ENCODE measurements at places on chromosomes 16 and 17. TPM values are rescaled to one million over a fixed set of nuclear protein-coding genes. Genes with fewer than 3 reads are reported as not detected.

RRAD gene
- 35.4 TPM for total RNA-seq

GRCh38 chr17:6910987-6911603, 79.6 kb upstream of the TEKT1 start:
- no peak overlapping the region for H3K27ac ChIP-seq
- no peaks in the 10 kb centered on the region for H3K4me1 ChIP-seq
- H3K27me3 ChIP-seq, result peaks cover 17% of the 10 kb centered on the region

- no peak overlapping the region for H3K4me3 ChIP-seq
- no peak for DNase-seq
- peaks cover 3% of the 10 kb centered on the region for H3K36me3 ChIP-seq
Measured at GRCh38 chr17:59844884-59845594, 47.7 kb downstream of the TUBD1 start.

CCL22 gene
- total RNA-seq, result 3.1 TPM

GRCh38 chr17:5446786-5447185, 7.8 kb upstream of the C1QBP start:
- no peaks in the 10 kb centered on the region for H3K4me1 ChIP-seq
- no peaks in the 10 kb centered on the region for H3K27me3 ChIP-seq
- H3K27ac ChIP-seq, result no peak overlapping the region
- peaks cover 35% of the 10 kb centered on the region for H3K36me3 ChIP-seq

GRCh38 chr16:2043667-2044451, 3.8 kb downstream of the NTHL1 start:
- no peak overlapping the region for H3K4me3 ChIP-seq
- DNase-seq, result no peak
- H3K4me1 ChIP-seq, result peaks cover 8% of the 10 kb centered on the region
- no peaks in the 10 kb centered on the region for H3K27me3 ChIP-seq
- H3K36me3 ChIP-seq, result no peaks in the 10 kb centered on the region

DNA sequence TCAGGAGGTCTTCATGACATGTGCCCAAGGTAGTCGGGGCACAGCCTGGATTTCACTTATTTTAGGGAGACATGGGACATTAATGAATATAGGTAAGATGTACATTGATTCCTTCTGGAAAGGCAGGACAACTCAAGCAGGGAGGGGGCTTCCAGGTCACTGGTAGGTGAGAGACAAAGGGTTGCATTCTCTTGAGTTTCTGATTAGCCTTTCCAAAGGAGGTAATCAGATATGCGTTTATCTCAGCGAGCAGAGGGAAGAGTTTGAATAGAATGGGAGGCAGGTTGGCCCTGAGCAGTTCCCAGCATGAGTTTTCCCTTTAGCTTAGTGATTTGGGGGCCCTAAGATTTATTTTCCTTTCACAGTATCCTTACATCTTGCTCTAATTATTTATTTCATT, 443.8 kb upstream of the EEF2KMT start:
- no peak overlapping the region for H3K4me3 ChIP-seq
- H3K27ac ChIP-seq, result no peak overlapping the region
- DNase-seq, result no peak
- no peaks in the 10 kb centered on the region for H3K27me3 ChIP-seq
- no peaks in the 10 kb centered on the region for H3K36me3 ChIP-seq

- no peak overlapping the region for H3K4me3 ChIP-seq
- H3K27me3 ChIP-seq, result no peaks in the 10 kb centered on the region
- no peak for DNase-seq
- peaks cover 38% of the 10 kb centered on the region for H3K4me1 ChIP-seq
Measured at GRCh38 chr16:89361751-89362539, 128.4 kb downstream of the ANKRD11 start.

DNA sequence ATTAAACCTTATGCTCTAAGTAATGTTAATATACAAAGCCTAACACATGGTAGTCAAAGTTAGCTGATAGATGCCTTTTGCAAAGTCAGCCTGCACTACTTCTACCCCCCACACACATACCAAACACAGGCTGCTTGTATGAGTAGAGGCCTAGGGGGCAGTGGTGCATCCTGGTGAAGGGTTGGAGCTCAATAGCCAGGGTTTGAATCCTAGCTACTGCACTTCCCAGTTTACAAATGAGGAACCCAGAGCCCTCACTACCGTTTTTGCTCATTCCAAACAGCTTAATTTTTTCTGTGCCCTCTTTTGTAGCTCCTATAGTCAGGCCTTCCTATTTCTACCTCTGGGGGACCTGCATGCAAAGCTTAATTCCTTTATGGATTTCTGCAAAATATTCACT, 18.9 kb upstream of the HYDIN start:
- no peaks in the 10 kb centered on the region for H3K36me3 ChIP-seq
- no peaks in the 10 kb centered on the region for H3K4me1 ChIP-seq
- H3K4me3 ChIP-seq, result no peak overlapping the region

DNA sequence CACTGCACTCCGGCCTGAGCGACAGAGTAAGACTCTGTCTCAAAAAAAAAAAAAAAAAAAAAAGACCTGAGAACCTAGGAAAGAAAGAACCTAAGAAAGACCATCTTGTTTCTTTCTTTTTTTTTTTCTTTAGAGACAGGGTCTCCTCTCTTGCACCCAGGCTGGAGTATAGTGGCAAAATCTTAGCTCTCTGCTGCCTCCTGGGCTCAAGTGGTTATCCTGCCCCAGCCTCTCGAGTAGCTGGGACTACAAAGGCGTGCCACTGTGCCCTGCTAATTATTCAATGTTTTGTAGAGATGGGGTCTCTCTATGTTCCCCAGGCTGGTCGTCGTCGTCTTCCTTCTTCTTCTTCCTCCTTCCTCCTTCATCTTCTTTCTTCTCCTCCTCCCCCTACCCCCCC, 7.8 kb upstream of the BIRC5 start:
- no peak for DNase-seq
- no peaks in the 10 kb centered on the region for H3K4me1 ChIP-seq
- no peak overlapping the region for H3K4me3 ChIP-seq
- H3K27me3 ChIP-seq, result no peaks in the 10 kb centered on the region
- H3K36me3 ChIP-seq, result no peaks in the 10 kb centered on the region
- no peak overlapping the region for H3K27ac ChIP-seq

DNA sequence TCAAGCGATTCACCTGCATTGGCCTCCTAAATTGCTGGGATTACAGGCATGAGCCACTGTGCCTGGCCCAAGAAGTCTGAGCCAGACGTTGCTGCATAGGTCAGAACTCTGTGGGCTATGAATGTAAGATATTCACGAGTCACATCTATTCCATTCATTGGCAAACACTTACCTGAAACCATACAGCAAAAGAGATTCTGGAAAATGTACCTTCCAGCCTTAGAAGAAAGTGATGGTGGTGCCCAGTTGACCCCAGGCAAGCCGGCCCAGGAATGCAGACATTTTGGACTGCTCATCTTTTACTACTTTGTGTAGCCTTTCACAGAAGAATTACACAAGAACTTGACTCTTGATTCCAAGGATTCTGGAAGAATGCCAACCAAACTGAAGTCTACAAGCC, 135.6 kb upstream of the N4BP1 start:
- no peaks in the 10 kb centered on the region for H3K4me1 ChIP-seq
- no peak overlapping the region for H3K4me3 ChIP-seq
- no peak for DNase-seq
- no peak overlapping the region for H3K27ac ChIP-seq

OTOA gene
- total RNA-seq, result 0.18 TPM

CEP112 gene
- 32.9 TPM for total RNA-seq

DNA sequence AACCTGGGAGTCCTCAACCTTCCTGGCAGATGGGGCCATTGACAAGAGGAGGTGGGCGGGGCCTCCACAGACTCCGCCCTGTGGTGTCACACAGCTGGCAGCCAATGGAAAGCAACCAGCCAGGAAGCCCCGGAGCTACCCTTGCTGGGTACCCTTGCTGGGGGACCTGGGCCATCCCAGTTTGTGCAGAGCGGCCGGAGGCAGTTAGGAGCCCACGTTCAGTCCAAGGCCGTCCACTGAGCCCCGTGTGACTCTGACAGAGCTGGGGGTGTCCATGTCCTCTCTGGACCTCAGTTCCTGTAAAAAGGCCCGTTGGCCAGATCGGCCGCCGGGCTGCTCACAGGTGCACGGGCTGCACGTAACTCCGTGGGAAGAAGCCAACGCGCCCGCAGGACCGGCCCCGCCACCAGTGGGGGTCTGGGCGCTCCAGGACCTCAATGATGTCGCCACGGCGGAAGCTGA, 17.1 kb upstream of the FAM83G start:
- H3K27me3 ChIP-seq, result no peaks in the 10 kb centered on the region
- H3K27ac ChIP-seq, result no peak overlapping the region
- H3K4me3 ChIP-seq, result no peak overlapping the region
- no peak for DNase-seq
- no peaks in the 10 kb centered on the region for H3K4me1 ChIP-seq

DNA sequence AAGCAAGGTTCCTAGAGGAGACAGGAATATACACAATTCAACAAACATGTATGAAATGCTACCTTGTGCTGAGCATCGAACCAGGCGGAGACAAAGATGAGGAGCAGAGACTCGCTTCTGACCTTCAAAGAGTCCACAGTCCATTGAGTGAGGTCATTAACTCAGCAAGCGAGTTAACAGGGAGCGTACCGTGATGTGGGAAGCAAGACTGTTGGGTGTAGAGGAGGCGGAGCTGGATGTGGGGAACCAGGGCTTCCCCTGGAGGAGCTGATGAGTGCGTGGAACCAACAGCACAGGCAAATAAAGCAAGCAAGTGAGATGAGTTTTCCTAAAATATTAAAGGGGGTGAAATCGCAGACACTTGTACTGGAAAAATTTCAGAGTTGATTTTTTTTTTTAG, 65.0 kb downstream of the NXN start:
- H3K27ac ChIP-seq, result peak overlapping the region; percentile 15
- no peak overlapping the region for H3K4me3 ChIP-seq
- H3K27me3 ChIP-seq, result no peaks in the 10 kb centered on the region
- no peak for DNase-seq

DNA sequence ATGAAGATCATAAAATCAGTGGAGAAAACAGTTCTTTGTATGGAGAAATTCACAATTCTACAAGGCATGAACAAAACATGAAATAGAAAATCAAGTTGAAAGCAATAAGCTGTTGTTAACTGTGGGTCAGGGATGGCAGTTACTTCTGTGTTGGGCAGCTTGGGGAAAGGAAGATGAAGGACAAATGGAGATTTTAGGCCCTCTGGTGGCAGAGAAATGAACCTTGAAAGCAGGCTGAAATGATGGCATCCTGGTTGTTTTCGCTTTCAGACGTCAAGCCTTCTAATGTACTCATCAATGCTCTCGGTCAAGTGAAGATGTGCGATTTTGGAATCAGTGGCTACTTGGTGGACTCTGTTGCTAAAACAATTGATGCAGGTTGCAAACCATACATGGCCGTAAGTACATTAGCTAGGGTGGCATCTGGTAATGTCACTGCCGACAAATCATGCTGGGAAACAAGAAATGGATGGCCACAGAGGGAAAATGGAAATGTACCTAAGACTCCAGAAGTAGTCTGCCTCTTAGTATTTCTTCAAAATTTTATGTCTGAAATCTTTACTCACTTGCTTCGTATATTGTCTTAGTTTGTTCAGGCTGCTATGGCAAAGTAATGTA, 108.9 kb downstream of the MAP2K6 start:
- no peaks in the 10 kb centered on the region for H3K4me1 ChIP-seq
- no peak overlapping the region for H3K4me3 ChIP-seq
- no peak overlapping the region for H3K27ac ChIP-seq
- peaks cover 27% of the 10 kb centered on the region for H3K36me3 ChIP-seq

ZCCHC14 gene
- total RNA-seq, result 28.9 TPM

KCNJ18 gene
- not detected for total RNA-seq

ARHGAP23 gene
- total RNA-seq, result 59.2 TPM

DNA sequence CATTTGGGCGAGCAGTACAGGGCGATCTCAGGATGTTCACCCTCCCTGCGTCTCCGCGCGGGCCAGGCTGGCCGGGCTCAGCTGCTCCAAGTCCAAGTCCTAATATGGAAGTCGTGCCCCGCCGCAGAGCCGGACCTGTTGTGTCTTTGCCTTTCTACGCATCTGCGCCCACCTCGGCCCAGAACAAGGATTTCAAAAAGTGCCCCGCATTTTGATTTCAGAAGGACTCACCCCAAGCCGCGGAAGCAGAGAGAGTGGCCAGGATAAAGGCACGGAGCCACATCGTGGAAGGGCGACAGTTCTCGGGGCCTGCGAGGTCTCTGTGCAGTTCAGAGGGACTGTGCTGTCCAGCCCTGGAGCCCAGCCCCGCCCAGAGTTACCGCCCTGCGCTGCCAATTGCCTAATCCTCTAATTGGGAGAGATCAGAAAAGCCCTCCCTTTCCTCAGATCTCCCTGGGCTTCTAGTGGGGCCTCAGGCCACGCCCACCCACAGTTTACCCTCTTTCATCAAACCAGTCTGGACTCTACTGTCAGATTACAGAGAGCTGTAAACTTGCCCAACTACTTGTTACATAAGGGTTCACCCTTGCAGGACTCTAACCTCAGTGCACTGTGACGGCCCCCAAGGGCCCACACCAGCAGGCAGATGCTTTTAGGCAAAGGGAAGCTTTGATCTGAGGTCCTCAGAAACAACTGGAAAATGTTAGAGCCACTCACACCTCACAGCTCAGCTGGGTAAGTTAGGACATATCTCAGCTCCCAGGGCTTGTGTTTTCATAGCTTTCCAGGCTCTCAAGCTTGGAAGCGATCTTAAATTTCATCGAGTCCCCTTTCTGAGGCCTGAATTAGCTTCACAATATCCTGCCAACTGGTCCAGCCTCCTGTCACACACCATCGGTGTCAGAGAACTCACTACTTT, at the start of gene CES1:
Gene CES1, minus strand, starts transcription at position 324 of the 919 bp plus-strand sequence. Its CDS starts 41 bp downstream, at position 283.
- H3K4me1 ChIP-seq, result peaks cover 32% of the 10 kb centered on the region
- peak within 1 kb of the TSS; percentile 22 for H3K4me3 ChIP-seq
- H3K27ac ChIP-seq, result no peak within 1 kb of the TSS
- peaks cover 7% of the 10 kb centered on the region for H3K36me3 ChIP-seq
- DNase-seq, result peak; percentile 86
- H3K27me3 ChIP-seq, result no peaks in the 10 kb centered on the region

GRCh38 chr17:50719144-50719923, at the start of gene LUC7L3:
LUC7L3 (plus strand) TSS chr17:50719603; CDS start chr17:50719733, 130 bp downstream.
- DNase-seq, result peak; percentile 96
- peak within 1 kb of the TSS; percentile 98 for H3K27ac ChIP-seq
- peak within 1 kb of the TSS; percentile 98 for H3K4me3 ChIP-seq
- H3K27me3 ChIP-seq, result no peaks in the 10 kb centered on the region
- H3K36me3 ChIP-seq, result no peaks in the 10 kb centered on the region

DNA sequence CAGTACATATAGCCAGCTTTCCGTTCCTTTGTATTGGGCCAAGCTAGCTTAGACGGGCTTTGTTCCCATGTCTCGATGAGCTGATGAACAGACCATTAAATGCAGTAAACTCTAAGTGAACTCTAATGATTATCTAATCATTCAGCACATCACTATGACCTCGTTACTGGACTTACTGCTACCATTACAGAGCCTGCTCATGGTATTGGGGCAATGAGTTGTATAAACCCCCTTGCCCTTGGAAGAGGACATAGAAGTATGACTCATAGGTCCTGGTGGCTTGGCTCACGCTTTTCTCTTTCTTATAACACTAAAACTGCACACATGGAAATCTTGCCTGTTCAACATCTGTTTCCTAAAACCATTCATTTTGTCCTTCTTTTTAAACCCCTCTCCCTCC, 93.6 kb upstream of the DYNLRB2 start:
- no peaks in the 10 kb centered on the region for H3K27me3 ChIP-seq
- no peak overlapping the region for H3K4me3 ChIP-seq
- H3K27ac ChIP-seq, result no peak overlapping the region
- peak; percentile 85 for DNase-seq

CRISPLD2 gene
- 136 TPM for total RNA-seq

All from lung (tissue), 17 donors.